ENCODE measurements at places on chromosomes 4 and X. TPM values are rescaled to one million over a fixed set of nuclear protein-coding genes. Genes with fewer than 3 reads are reported as not detected.

The SOX3 gene
- total RNA-seq: not detected

The UCP1 gene
- not detected for total RNA-seq

DNA sequence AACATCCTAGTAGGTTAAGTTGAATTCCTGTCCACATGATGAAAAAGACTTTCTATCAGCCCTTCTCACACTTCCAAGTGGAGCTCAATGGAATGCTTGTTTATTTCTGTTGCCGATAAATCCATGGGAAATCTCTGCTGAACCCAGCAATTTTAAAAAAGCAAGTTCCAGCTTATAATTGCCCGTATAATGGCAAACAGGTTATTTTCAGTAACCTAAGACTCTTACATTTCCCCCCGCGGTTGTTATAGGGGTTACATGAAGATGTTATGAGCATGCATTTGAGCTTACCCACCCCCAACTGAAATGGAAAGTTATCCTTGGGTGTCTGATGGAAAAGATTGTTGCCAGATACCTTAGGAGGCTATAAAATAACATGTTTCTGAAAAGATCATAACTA is 136.2 kb downstream of the PALLD start:
- no peaks in the 10 kb centered on the region for H3K36me3 ChIP-seq
- no peaks in the 10 kb centered on the region for H3K27me3 ChIP-seq
- H3K27ac ChIP-seq: peak overlapping the region; percentile 94
- DNase-seq: no peak
- H3K4me1 ChIP-seq: peaks cover 78% of the 10 kb centered on the region

The DDX53 gene
- total RNA-seq: not detected

DNA sequence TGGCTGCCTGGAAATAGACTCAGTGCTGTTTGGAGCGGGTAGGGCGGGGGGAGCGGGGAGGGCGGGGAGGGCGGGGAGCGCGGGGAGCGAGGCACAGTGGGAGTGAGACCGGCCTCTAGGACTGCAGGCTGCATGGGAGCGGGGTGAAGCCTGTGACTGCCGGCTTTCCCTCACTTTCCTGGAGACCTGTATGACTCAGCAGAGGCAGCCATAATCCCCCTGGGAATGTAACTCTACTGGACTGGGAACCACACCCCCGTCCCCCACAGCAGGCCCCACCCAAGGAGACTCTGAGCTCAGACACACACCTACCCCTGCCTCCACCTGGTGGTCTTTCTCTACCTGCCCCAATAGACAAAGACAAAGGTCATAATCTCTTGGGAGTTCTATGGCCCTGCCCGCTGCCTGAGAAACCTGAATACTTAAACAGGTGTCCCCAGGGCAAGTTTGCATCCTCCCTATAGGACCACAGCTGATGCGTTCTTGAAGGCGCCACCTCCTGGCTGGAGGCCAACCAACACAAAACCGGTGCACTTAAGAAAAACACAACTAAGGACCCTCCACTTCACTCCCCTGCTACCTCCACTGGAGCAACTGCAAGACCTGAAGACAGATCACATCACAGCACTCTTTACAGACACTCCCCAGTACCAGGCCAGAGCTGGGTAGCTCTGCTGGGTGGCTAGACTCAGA is 18.0 kb downstream of the HDAC8 start:
- peak; percentile 56 for DNase-seq
- H3K27ac ChIP-seq: peak overlapping the region; percentile 80
- H3K4me1 ChIP-seq: peaks cover 12% of the 10 kb centered on the region
- H3K27me3 ChIP-seq: no peaks in the 10 kb centered on the region
- H3K4me3 ChIP-seq: peak overlapping the region; percentile 30
- no peaks in the 10 kb centered on the region for H3K36me3 ChIP-seq

DNA sequence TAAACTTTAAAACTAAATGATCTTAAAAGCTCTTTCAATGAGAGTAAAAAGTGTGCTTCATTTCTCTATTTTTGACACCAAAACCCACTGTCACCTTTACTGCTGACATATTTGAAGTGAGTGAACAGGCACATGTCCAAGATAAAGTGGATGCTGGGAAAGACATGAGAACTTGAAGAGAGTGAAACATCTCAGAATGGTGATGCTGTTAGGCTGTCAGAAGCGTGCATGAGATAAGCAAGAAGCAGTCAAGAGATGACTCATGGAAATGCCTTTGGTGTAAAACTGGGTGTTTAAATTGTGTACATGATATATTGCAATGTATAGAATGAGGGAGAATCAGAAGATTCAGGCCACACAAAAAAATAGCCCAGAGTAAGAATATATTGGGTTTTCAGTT is 21.8 kb upstream of the GBA3 start:
- H3K27ac ChIP-seq: no peak overlapping the region
- H3K4me3 ChIP-seq: no peak overlapping the region
- H3K4me1 ChIP-seq: no peaks in the 10 kb centered on the region
- no peaks in the 10 kb centered on the region for H3K36me3 ChIP-seq
- peaks cover 16% of the 10 kb centered on the region for H3K27me3 ChIP-seq

- no peaks in the 10 kb centered on the region for H3K27me3 ChIP-seq
- H3K4me1 ChIP-seq: no peaks in the 10 kb centered on the region
- no peak overlapping the region for H3K27ac ChIP-seq
- no peak for DNase-seq
- no peak overlapping the region for H3K4me3 ChIP-seq
These were observed 185.9 kb downstream of the SHROOM3 start for GRCh38 chr4:76620723-76621468.

GRCh38 chrX:145002771-145003170 is 244.5 kb upstream of the SPANXN1 start:
- no peaks in the 10 kb centered on the region for H3K36me3 ChIP-seq
- no peaks in the 10 kb centered on the region for H3K27me3 ChIP-seq
- no peak for DNase-seq
- no peak overlapping the region for H3K4me3 ChIP-seq
- no peak overlapping the region for H3K27ac ChIP-seq

The AREG gene
- 739 TPM for total RNA-seq

The NAP1L3 gene
- not detected for total RNA-seq

The COL4A5 gene
- total RNA-seq: 29.4 TPM

- DNase-seq: no peak
- no peaks in the 10 kb centered on the region for H3K27me3 ChIP-seq
- H3K27ac ChIP-seq: no peak overlapping the region
- no peak overlapping the region for H3K4me3 ChIP-seq
- no peaks in the 10 kb centered on the region for H3K4me1 ChIP-seq
These were observed 30.4 kb downstream of the FNIP2 start for GRCh38 chr4:158799013-158799770.

The PFKFB1 gene
- 0.81 TPM for total RNA-seq

- H3K4me3 ChIP-seq: no peak overlapping the region
- peaks cover 7% of the 10 kb centered on the region for H3K27me3 ChIP-seq
- no peaks in the 10 kb centered on the region for H3K4me1 ChIP-seq
- H3K27ac ChIP-seq: no peak overlapping the region
- no peak for DNase-seq
These were observed 59.7 kb downstream of the FAM184B start for GRCh38 chr4:17721496-17722355.

DNA sequence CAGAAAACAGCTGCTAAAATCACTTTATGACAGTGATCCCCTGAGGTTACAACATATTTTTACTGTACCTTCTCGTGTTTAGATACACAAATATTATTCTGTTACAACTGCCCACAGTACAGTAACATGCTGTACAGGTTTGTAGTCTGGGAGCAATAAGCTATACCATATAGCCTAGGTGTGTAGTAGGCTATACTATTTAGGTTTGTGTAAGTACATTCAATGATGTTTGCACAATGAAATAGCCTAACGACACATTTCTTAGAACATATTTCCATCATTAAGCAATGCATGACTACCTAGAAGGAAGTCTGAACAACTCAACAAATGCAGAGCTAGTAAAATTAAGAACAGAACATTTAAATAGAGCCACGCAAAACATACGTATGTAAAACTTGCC is 112.7 kb downstream of the ZAR1 start:
- no peak overlapping the region for H3K27ac ChIP-seq
- H3K4me3 ChIP-seq: no peak overlapping the region
- H3K27me3 ChIP-seq: no peaks in the 10 kb centered on the region
- no peak for DNase-seq

Data from HCT116 (cell line).